Right atrium auricular region (tissue), 2 donors: ENCODE measurements at places on chromosomes 16 and 17. TPM values are rescaled to one million over a fixed set of nuclear protein-coding genes. Genes with fewer than 3 reads are reported as not detected.

- H3K27ac ChIP-seq = peak overlapping the region; percentile 39
- peak overlapping the region; percentile 35 for H3K4me3 ChIP-seq
- H3K36me3 ChIP-seq = no peaks in the 10 kb centered on the region
- no peaks in the 10 kb centered on the region for H3K27me3 ChIP-seq
Observed at GRCh38 chr16:84295203-84295860, 654 bp downstream of the WFDC1 start.

- H3K36me3 ChIP-seq = no peaks in the 10 kb centered on the region
- peak; percentile 28 for DNase-seq
- no peak overlapping the region for H3K27ac ChIP-seq
- no peaks in the 10 kb centered on the region for H3K27me3 ChIP-seq
- H3K4me1 ChIP-seq = no peaks in the 10 kb centered on the region
Observed at GRCh38 chr16:26840691-26841090, 226.0 kb upstream of the C16orf82 start.

CLDN6 gene
- not detected for total RNA-seq

- no peak overlapping the region for H3K27ac ChIP-seq
- no peaks in the 10 kb centered on the region for H3K27me3 ChIP-seq
- DNase-seq = no peak
- no peaks in the 10 kb centered on the region for H3K4me1 ChIP-seq
Observed at GRCh38 chr17:39064374-39064773, 87.1 kb downstream of the PLXDC1 start.

WDR59 gene
- 18.0 TPM for total RNA-seq

- peak overlapping the region; percentile 21 for H3K27ac ChIP-seq
- no peak for DNase-seq
- H3K36me3 ChIP-seq = peaks cover 8% of the 10 kb centered on the region
- no peaks in the 10 kb centered on the region for H3K27me3 ChIP-seq
Observed at GRCh38 chr16:4392382-4393239, 21.0 kb downstream of the VASN start.

FBXO39 gene
- total RNA-seq = not detected

GRCh38 chr16:77298418-77299360 lies 99.5 kb downstream of the SYCE1L start:
- peak; percentile 64 for DNase-seq
- no peaks in the 10 kb centered on the region for H3K36me3 ChIP-seq
- no peak overlapping the region for H3K4me3 ChIP-seq
- no peak overlapping the region for H3K27ac ChIP-seq
- no peaks in the 10 kb centered on the region for H3K27me3 ChIP-seq

CES5A gene
- not detected for total RNA-seq

RAB11FIP4 gene
- 7.2 TPM for total RNA-seq

FBXL19 gene
- total RNA-seq = 7.9 TPM

- no peak overlapping the region for H3K4me3 ChIP-seq
- no peaks in the 10 kb centered on the region for H3K36me3 ChIP-seq
- no peak for DNase-seq
- no peaks in the 10 kb centered on the region for H3K27me3 ChIP-seq
- H3K27ac ChIP-seq = no peak overlapping the region
Observed at GRCh38 chr17:80110927-80111701, 9.7 kb downstream of the GAA start.

DNA sequence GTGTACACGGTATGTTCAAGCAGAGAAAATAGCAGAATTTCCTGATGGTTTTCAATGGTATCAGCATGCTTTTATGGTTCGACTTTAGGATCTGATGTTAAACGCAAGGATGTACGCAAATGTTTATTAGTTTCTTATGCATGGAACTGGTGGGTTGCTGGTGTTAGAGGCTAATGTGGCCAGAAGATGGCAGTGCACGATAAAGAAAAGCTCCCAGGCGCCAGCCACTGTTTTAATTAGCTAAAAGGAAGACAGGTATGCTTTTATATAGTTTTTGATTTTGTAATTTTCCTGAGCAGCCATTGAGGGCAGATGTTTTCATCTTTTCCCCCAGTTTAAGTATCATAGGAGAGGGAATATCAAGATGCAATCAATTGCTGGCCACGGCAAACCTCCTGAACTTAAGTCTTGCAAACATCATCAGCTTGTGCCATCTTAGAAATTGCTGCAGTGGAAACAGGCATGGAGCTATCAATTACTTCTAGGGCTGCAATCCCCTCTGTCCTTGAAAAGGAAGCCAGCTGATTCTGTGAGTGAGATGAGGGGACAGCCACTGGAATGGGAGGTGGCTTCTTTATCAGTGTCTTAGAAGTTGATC lies 648.5 kb upstream of the RBFOX1 start:
- no peak for DNase-seq
- H3K4me3 ChIP-seq = no peak overlapping the region
- H3K27ac ChIP-seq = no peak overlapping the region

- H3K36me3 ChIP-seq = no peaks in the 10 kb centered on the region
- no peaks in the 10 kb centered on the region for H3K27me3 ChIP-seq
- no peak overlapping the region for H3K4me3 ChIP-seq
- no peaks in the 10 kb centered on the region for H3K4me1 ChIP-seq
Observed at GRCh38 chr16:23950898-23951297, 115.1 kb downstream of the PRKCB start.

DNA sequence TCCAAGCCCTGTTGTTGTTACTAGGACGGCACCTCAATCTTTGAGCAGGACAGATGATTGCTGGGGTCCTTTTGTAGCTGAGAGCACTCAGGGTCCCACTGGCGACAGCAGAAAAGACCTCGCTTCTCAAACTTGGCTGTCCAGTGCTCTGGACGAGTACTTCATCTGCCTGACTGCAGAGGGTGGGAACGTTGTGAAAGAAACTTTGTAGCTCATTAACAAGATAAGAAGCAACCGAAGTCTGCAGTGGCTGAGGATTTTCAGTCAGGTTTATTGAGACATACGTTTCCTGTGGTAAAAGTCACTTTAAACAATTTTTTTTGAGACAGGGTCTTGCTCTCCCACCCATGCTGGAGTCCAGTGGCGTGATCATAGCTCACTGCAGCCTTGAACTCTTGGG lies 191.7 kb downstream of the PRKCB start:
- H3K27ac ChIP-seq = no peak overlapping the region
- no peaks in the 10 kb centered on the region for H3K27me3 ChIP-seq
- H3K36me3 ChIP-seq = no peaks in the 10 kb centered on the region
- no peak for DNase-seq
- no peak overlapping the region for H3K4me3 ChIP-seq
- H3K4me1 ChIP-seq = no peaks in the 10 kb centered on the region

CLEC3A gene
- total RNA-seq = not detected

- DNase-seq = no peak
- H3K27me3 ChIP-seq = no peaks in the 10 kb centered on the region
- no peak overlapping the region for H3K4me3 ChIP-seq
- no peaks in the 10 kb centered on the region for H3K36me3 ChIP-seq
- no peak overlapping the region for H3K27ac ChIP-seq
- H3K4me1 ChIP-seq = no peaks in the 10 kb centered on the region
Observed at GRCh38 chr17:14575471-14575953, 274.6 kb downstream of the HS3ST3B1 start.

- peaks cover 18% of the 10 kb centered on the region for H3K36me3 ChIP-seq
- H3K27ac ChIP-seq = no peak overlapping the region
- no peak for DNase-seq
- no peaks in the 10 kb centered on the region for H3K4me1 ChIP-seq
Observed at GRCh38 chr17:47701608-47702007, 7.6 kb downstream of the TBKBP1 start.

- no peaks in the 10 kb centered on the region for H3K27me3 ChIP-seq
- H3K4me1 ChIP-seq = no peaks in the 10 kb centered on the region
- DNase-seq = no peak
Observed at GRCh38 chr16:68991075-68991474, 114.4 kb upstream of the HAS3 start.

DNA sequence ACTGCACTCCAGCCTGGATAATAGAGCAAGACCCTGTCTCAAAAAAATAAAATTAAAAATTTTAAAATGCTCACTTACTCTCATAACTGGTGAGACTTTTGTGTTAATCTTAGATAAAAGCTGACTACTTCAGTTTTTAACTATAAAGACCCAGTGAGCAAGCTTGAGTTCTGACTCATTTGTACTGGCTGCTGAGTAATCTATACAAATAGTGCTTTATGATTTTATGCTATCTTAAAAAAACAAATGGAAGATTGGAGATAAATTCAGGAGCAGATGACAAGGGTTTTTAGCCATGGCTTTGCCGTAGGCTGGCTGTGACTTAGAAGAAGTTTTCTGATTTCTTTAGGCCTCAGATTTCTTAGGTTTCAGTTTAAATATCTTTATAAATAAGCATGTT lies 30.5 kb downstream of the SNTB2 start:
- H3K4me1 ChIP-seq = peaks cover 12% of the 10 kb centered on the region
- DNase-seq = no peak
- H3K36me3 ChIP-seq = no peaks in the 10 kb centered on the region
- H3K27me3 ChIP-seq = no peaks in the 10 kb centered on the region
- no peak overlapping the region for H3K4me3 ChIP-seq
- no peak overlapping the region for H3K27ac ChIP-seq

GRCh38 chr16:83102336-83102735 lies 475.6 kb downstream of the CDH13 start:
- no peak overlapping the region for H3K4me3 ChIP-seq
- no peak for DNase-seq
- no peak overlapping the region for H3K27ac ChIP-seq
- H3K36me3 ChIP-seq = no peaks in the 10 kb centered on the region
- no peaks in the 10 kb centered on the region for H3K27me3 ChIP-seq

DNA sequence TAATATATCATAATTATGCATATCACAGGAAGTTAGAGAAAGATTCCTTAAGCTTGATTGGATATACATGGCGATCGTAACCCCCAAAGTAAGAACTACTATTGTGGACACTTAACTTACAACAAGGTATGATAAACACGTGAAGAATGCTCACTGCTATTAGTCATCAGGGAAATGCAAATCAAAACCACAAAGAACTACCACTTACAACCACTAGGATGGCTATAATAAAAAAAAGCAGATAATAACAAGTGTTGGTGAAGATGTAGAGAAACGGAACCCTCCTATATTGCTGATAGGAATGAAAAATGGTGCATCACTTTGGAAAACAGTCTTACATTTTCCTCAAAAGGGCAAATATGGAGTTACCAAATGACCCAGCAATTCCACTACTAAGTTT lies 265.9 kb downstream of the SLC39A11 start:
- H3K4me3 ChIP-seq = no peak overlapping the region
- H3K36me3 ChIP-seq = no peaks in the 10 kb centered on the region
- no peaks in the 10 kb centered on the region for H3K4me1 ChIP-seq
- H3K27me3 ChIP-seq = no peaks in the 10 kb centered on the region
- H3K27ac ChIP-seq = no peak overlapping the region

DNA sequence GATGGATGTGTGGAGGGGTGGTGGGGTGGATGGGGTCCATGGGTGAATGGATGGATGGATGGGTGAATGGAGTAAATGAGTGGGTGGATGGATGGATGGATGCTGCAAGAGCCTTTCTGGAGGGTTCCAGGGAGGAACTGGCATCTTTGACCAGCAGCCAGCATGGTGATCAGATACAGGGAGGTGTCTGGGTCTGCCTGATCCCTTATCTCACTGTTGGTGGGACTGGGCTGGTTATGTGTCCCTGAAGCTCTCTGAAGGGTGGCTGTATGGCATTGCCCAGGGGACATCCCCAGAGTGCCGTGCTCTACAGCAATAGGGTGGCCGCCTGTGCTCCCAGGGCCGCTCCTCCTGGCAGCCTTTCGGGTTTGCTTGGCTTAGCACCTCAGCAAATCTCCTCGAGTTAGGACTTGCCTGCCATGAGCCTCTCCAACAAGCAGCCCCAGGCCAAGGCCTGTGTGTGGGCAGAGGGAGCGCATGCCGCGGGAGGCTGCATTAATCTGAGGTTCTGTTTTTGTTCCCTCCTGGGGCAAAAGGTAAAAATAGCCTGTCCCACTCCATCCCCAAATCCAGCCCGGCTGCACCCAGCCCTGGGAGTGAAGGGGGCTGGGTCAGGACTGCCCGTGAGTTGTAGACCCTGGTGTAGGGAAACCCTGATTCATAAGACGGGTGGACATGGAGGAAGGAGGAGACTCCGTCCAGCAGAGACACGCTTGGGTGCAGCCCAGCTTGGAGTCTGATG lies 165.4 kb downstream of the SEC14L1 start:
- no peak overlapping the region for H3K27ac ChIP-seq
- no peaks in the 10 kb centered on the region for H3K27me3 ChIP-seq
- H3K4me3 ChIP-seq = no peak overlapping the region

DNA sequence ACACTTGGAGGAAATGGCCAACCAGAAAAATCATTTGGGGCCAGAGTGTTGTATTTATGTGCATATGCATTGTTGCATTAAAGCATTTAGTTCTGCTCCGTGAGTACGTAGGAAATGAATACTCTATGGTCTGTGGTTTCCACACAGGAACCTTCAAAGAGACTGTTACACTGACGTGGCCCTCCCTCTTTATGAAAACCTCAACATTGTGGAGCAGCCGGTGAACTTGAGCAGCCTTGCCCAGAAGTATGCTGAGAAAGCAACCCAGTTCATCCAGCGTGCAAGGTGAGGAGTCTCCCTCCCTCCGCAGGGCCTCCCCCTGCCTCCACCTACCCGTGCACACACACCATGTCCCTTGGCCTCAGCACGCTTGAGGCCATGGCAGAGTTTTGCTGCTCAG lies 65.2 kb downstream of the ARSG start:
- no peaks in the 10 kb centered on the region for H3K4me1 ChIP-seq
- H3K27ac ChIP-seq = no peak overlapping the region
- no peak overlapping the region for H3K4me3 ChIP-seq
- no peaks in the 10 kb centered on the region for H3K27me3 ChIP-seq
- no peak for DNase-seq

SERPINF2 gene
- total RNA-seq = 1.0 TPM

PRAC2 gene
- total RNA-seq = not detected

GRCh38 chr16:83792391-83792790 lies 15.4 kb upstream of the HSBP1 start:
- no peak overlapping the region for H3K27ac ChIP-seq
- no peak overlapping the region for H3K4me3 ChIP-seq
- peaks cover 6% of the 10 kb centered on the region for H3K36me3 ChIP-seq
- H3K27me3 ChIP-seq = no peaks in the 10 kb centered on the region

GRCh38 chr16:83494459-83494858 lies 313.3 kb upstream of the HSBP1 start:
- DNase-seq = no peak
- H3K4me1 ChIP-seq = no peaks in the 10 kb centered on the region
- H3K27ac ChIP-seq = no peak overlapping the region
- no peaks in the 10 kb centered on the region for H3K27me3 ChIP-seq

PSMD12 gene
- total RNA-seq = 20.0 TPM

BAIAP3 gene
- 0.35 TPM for total RNA-seq

DNA sequence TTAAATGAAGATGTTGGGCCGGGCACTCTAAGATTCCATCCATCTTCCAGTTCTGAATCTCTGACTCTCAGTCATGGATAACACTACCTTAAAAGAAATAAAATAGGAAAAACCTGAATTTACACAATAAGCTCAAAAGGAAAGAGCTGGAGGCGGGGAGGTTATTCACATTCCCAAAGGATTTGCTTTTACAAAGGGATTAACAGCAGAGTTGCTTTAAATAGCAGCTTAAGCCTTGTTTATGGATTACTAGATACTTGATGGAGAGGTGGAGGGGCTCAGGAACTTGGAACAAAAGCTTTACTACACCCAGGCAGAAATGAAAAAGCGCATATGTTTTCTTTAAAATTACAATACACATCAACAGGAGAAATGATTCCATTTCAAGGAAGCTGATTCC lies 84.5 kb downstream of the XYLT1 start:
- H3K36me3 ChIP-seq = no peaks in the 10 kb centered on the region
- H3K27me3 ChIP-seq = no peaks in the 10 kb centered on the region
- H3K4me1 ChIP-seq = peaks cover 45% of the 10 kb centered on the region

- no peak for DNase-seq
- no peak overlapping the region for H3K27ac ChIP-seq
- H3K4me1 ChIP-seq = no peaks in the 10 kb centered on the region
Observed at GRCh38 chr17:57726838-57727237, 18.3 kb downstream of the CCDC182 start.
